ENCODE measurements at places on chromosomes 11 and 22.

DNA sequence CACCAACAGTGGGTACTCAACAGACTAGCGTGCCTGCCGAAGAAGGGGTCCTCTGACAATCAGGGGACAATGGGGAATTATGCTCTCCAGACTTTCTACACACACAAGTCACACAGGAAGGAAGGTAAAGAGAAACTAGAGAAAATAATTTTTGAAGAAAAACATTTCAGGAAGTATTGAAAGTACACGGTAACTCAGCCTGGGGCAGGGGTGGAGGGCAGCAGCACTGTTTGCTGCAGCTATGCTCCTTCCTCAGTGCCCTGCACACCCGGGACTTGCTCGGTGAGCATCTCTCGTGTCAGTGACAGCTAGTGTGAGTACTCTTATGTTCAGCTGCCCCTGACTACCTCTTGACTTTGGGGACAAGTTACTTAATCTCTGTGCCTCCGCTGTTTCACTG, 18.0 kb upstream of the APOA1 start:
- DNase-seq: no peak

- no peak for DNase-seq
These were observed 36.2 kb downstream of the DLG2 start for GRCh38 chr11:85590848-85591483.

DNA sequence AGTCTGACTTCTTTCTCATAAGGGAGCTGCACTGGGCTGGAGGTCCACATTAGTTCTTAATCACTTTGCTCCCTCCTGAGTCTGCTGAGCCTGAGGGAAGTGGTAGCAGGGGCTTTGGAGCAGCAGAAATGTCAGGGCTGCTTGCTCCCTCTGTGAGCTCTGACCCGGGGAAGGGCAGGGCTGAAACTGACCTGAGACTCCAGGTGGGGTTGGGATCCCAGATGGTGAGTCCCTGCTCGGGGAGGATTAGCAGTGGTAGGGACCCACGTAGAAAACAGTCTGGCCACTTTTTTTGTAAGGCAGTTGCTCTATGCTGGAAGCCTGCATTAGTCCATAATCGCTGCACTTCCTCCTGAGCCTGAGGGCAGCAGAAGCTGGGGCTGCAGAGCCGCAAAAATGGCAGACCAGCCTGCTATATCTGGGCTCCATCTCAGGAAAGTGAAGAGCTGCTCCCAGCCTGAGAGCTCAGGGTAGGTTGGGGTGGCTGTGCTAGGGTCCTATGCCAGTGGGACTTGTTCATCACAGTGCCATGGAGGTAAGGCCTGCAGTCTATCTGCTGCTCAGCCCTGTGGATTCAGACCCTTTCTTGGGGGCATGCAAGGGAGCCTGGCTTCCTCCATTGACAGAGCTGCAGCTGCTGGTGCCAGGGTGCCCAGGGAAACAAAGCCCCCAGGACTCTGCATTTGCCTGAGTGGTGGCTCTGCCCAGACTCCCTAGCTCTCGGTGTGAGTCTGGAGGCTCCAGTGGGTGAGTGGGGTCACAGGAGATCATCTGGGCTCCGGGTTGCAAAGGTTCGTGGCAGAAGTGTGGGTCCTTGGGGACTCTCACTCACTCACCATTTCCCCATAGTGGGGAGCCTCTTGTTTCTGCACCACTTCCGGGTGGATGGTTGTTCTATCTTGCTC, 854.3 kb downstream of the LUZP2 start:
- DNase-seq: no peak

DNA sequence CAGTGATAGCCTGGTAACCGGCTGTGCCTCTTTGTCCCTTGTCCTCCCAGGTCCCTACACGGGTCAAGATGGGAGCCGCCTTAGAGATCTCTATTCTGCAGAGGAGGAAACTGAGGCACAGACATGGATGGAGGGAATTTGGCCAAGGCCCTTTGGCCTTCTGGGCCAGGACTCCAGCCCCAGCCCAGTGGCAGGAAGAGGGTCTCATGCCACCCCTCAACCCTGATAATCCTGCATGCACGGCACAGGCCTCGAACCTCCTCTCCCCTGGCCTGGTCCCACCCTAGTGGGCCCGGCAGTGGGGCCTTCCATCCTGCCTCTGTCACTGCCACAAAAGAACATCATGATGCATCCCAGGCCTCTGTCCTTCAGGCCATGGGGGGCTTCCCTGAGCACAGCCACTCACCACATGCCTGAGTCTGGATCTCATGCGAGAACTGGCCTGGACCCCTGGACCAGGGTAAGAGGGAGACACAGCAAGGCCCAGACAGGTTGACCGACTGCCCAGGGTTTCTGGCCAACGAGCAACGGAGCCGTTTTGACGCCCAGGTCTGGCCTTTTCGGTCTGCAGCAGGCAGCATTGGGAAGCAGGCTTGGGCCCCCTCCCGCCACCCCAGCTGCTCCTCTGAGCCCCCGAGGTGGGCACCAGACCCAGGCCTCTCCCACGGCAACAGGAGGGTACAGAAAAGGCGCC, 6.5 kb downstream of the LINC01488 start:
- DNase-seq: no peak

GRCh38 chr11:79739591-79739990, 298.8 kb upstream of the TENM4 start:
- DNase-seq: no peak

GRCh38 chr11:7348432-7349304, 97.0 kb downstream of the SYT9 start:
- DNase-seq: peak; percentile 71

Measured in BE2C (cell line).